GOT3 (cell line): ENCODE measurements at places on chromosomes 16 and 17.
A peak's percentile ranks its signal among the peaks of the same experiment; 100 is the strongest.

- DNase-seq = no peak
These were observed 11.5 kb upstream of the SCN4A start for GRCh38 chr17:63984236-63984635.

DNA sequence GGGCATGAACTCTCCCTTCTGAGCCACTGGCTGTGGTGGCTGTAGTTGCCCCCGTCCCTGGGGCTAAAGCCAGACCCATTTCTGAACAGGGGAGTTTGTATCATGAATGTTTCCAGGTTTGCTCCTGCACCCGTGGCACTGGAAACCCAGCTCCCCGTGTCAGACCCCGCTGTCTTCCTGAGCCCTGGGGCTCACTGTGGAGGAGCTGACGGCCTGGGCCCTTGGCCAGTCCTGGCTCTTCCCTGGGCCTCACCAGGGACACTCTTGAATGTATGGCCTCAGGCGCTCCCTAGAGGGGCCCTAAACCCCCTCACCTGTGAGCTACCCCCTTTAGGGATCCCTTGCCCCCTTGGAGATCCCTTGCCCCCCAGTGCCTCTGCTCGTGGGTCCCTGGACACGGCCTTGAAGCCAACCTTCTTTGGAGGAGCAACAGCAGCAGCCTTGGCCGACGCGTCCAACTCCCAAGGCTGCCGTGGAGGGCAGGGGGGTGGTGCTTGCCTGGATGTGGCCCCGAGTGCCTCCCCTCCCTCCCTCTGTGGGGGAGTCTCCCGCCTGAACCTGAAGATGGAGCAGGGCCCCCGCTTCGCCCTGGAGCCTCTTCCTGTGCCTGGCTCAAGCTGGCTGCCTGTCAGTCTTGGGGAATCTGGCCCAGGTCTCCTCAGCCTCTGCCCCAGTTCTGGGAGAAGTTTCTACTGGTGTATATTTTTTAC is 15.9 kb downstream of the CASKIN2 start:
- DNase-seq = no peak

DNA sequence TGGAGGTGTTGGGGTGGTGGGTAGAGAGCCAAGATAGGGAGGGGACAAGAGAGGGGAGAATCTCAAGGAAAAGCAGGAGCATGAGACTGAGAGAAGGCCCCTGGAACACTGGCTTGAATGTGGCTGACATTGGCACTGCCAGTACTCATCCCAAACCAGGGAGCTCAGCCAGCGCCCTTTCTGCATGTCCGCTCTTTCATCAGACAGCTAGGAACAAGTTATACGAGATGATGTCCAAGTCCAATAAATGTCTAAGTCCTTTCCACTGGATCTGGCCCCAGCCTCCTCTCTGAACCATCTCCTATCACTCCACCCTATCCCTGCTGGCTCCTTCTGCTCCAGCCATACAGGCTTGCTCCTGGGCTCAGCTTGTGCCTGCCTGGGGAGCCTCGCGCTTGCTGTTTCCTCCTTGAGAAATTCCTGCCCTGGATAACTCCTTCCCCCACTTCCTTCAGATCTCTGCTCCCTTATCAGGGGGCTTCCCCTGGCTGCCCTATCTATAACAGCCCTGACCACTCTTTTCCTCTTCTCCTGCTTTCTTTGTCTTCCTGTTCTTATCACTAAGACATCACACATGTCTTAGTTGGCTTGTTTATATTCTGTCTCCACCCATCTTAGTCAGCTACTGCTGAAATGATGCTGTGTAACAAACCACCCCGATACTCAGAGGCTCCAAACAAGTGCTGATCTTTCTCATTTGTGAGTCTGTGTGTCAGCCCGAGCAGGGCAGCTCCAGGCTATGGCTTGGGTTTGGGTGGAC is 37.1 kb upstream of the MEOX1 start:
- no peak for DNase-seq

DNA sequence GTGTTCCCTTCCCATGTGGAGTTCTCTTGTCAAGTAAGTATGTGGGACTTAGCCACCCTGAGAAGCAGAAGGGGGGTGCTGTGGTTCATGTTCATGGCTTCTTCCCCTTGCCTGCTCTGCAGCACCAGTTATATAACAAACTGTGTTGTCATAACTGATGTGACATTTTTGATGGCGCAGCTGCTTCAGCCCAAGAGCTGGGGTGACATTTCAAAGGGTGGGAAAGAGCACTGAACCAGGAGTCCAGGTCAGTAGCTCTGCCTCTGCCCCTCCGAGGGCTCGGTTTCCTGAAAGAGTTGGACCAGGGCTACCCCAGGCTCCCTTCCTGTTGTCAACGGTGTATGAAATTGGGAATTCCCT is 7.4 kb downstream of the GNAO1 start:
- no peak for DNase-seq

- no peak for DNase-seq
These were observed 11.0 kb upstream of the SEC14L1 start for GRCh38 chr17:77129568-77130301.

- DNase-seq = no peak
These were observed 24.8 kb downstream of the ZFPM1 start for GRCh38 chr16:88477631-88478519.

DNA sequence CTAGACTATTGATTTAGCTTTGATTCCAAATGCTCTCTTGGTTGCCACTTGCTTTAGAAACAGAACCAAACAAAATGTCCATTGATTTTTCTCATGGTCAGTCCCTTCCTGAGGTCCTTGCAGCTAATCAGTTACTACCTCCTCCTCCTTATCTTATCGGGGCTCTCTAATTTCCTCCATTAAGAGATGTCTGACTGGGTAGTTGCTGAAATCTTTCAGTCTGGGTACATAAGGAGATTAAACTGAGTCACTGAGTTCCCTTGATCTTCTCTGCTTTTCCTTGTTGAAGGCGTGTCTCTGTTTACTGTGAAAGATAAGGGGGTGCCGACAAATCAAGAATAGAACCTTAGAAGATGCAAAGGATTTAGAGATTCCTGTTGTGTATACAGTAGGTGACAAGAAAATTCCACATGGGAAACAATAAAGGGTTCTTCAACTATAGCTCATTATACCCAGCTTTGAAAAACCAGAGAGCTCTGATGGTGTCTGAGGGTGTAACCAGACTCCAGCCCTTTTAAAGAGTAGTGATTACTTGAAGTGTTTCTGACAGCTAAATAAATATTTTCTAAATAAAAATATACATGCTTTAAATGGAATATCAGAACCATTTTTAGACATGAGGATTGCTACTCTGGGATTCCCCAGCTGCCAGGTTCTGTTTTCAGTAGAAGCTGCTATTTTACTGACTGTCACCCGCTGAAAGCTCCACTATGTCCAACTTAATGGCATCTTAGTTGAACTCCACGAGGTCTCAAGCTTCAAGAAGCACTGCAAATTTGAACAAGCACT is 791.3 kb upstream of the SOX9 start:
- DNase-seq = no peak

DNA sequence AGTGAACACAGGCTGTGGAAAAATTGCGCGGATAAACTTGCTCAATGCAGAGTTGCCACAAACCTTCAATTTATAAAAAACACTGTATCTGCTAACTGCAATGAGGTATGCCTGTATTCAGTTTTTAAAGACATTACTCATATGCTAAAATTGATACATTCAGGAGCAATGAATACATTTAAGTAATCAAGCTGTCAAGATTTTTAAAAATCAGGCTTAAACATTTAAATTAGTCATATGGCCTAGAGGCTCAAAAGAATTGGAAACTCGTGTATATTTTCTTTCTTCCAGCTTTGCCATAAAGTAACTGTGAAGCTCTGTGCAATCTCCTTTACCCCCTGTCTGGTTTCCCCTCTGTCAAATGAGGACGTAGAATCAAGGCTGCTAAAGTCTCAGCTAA is 4.1 kb downstream of the SYNRG start:
- DNase-seq = no peak

- DNase-seq = no peak
These were observed 45.6 kb downstream of the CBFA2T3 start for GRCh38 chr16:88931373-88931900.

GRCh38 chr17:46000757-46001156 is 1.7 kb downstream of the STH start:
- DNase-seq = no peak

DNA sequence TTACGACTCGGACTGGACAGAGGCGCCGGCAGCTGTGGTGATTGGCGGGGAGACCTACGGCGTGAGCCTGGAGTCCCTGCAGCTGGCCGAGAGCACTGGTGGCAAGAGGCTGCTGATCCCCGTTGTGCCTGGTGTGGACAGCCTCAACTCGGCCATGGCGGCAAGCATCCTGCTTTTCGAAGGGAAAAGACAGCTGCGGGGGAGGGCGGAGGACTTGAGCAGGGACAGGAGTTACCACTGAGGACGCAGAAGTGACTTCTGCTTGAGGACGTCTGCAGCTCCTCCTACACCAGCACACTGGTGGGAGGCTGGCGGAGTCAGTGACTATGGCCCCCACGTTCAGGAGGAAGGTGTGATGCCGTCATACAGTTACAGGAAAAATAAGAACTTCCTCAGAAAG is 9.7 kb downstream of the MRM3 start:
- no peak for DNase-seq

DNA sequence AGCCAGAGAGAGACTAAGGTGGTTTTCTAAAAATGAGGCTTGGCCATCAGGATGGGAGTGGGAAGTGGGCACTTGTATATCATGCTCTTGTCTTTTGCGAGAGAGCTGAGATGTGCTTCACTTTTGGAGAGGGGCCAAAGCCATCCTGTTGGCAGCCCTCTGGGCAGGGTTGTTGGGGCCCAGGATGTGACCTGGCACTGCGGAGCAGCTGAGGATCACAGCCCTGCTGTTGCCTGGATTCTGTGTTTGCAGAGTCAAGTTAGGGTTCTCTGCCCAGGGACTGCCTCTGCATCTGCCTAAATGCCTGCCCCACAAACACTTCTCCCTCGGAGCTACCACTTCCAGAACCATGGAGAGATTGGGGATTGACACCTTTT is 71.2 kb downstream of the PLD6 start:
- DNase-seq = no peak

- DNase-seq = no peak
These were observed 7.2 kb downstream of the EVPL start for GRCh38 chr17:76019833-76020467.

- no peak for DNase-seq
These were observed 12.9 kb downstream of the C17orf58 start for GRCh38 chr17:67983383-67983688.

DNA sequence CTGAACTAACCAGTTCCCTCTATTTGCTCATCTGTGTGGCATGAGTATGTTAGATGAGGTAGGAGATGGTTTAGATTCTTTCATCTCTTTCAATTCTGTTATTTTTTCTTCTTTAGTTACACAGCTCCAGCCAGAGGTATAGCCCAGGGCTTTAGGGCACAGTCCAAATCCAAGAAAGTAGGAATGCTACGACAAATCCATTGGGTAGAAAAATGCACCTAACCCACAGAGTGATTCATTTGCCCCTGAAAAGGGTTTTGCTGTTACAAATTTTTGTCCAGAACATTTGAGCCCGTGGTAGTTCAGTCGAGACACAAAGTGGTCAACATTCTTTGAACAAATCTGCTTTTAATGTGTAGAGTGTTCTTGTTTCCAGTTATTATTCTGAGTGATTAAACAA is 250.7 kb downstream of the HS3ST3A1 start:
- no peak for DNase-seq

DNA sequence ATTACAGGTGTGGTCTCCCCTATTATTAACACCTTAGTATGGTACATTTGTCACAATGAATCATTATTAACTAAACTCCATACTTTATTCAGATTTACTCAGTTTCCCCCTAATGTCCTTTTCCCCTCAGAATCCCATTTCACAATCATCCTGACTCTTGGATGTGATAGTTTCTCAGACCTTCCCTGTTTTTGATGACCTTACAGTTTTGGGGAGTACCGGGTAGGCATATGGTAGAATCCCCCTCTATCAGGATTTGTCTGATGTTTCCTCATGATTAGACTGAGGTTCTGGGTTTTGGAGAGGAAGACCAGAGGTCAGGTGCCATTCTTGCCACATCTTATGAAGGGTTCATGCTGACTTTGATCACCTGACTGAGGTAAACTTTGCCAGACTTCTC is 6.0 kb upstream of the ASB16 start:
- no peak for DNase-seq

GRCh38 chr16:20410121-20410723 is 888 bp downstream of the ACSM5 start:
- no peak for DNase-seq

GRCh38 chr17:16258901-16259300 is 41.9 kb downstream of the PIGL start:
- DNase-seq = peak; percentile 6

- DNase-seq = no peak
These were observed 44.3 kb upstream of the CRHR1 start for GRCh38 chr17:45739786-45740185.

GRCh38 chr17:48510761-48511604 is 19.8 kb downstream of the HOXB1 start:
- DNase-seq = no peak

GRCh38 chr17:68334393-68334792 is 43.1 kb downstream of the ARSG start:
- no peak for DNase-seq

DNA sequence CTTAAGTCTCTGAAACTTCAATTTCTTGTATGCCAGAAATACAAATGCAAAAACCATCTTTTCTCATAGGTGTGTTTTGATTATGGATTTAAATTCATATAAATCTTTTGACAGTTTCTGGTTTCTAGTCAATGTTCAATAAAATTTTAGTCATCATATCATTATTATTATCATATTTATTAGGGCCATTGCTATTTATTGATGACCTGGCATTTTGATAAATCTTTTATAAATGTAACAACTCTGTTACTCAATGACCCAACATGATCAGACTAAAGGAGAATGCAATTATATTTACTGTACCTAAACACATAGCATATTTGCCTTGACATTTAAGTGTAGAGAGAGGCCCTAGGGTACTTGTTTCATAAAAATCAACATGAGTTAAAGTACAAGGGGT is 320.8 kb downstream of the CDH8 start:
- DNase-seq = no peak

DNA sequence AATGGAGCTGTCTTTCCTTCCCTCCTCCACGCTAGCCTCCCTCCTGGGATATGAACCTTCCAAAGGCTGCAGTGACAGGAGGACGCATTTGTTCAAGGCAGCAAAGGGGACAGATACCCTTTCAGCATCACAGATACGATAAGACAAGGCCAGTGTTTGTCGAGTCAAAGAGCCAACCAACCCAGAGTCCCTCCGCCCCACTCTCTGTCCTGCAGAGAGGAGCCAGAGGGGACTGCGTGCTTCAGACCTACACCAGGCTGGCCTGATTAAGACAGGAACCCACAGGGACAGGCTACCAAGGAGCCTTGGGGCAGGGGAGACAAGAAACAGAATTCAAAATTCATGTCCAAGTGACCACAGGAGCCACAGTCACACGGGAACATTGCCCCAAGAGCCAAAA is 72.6 kb upstream of the CDH5 start:
- no peak for DNase-seq

GRCh38 chr17:2962729-2963128 is 100.7 kb downstream of the OR1D5 start:
- no peak for DNase-seq

DNA sequence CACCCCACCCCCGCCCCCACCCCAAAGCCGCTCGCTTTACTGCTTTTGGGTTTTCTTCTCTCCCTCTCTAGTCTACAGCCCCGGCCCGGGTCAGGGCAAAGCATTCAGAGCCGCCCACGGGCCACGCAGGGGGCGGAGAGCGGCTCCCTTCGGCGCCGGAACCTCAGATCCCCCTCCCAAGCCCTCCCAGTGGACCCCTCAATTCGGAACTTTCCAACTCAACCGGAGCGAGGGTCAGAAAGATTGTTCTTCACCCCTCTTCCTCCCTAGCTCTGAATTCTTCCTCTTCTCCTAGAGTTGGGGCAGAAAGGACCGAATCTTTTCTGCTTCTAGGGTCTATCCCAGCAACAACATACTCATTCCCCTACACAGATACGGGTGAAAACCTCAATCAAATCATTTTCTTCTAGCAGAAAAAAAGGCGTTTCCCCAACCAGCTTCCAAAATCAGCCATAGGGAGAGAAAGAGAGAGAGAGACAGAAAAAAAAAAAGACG is 1.0 kb downstream of the HOXB2 start:
- no peak for DNase-seq
